ENCODE measurements at places on chromosomes 12 and 14.
A peak's percentile ranks its signal among the peaks of the same experiment; 100 is the strongest.

- DNase-seq: no peak
Observed at GRCh38 chr12:79674629-79675028, 16.1 kb downstream of the PAWR start.

- no peak for DNase-seq
Observed at GRCh38 chr12:75322464-75322863, 7.7 kb downstream of the CAPS2 start.

DNA sequence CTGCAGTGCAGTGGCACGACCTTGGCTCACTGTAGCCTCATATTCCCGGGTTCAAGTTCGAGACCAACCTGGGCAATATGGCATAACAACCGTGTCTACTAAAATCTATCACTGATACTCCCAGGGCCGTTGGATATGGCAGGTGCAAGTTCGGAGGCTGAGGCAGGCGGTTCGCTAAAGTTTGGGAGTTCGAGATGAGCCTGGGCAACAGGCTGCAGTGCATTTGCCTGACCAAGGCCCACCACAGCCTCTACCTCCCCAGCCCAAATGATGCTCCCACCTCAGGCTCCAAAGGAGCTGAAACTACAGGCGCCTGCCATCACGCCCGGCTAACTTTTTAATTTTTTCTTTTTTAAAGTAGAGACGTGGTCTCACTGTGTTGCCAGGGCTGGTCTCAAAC, 177.1 kb upstream of the ALG10B start:
- no peak for DNase-seq

GRCh38 chr12:131684015-131684725, 26.7 kb upstream of the SFSWAP start:
- no peak for DNase-seq

- no peak for DNase-seq
Observed at GRCh38 chr12:132021031-132021871, 71.5 kb downstream of the EP400 start.

DNA sequence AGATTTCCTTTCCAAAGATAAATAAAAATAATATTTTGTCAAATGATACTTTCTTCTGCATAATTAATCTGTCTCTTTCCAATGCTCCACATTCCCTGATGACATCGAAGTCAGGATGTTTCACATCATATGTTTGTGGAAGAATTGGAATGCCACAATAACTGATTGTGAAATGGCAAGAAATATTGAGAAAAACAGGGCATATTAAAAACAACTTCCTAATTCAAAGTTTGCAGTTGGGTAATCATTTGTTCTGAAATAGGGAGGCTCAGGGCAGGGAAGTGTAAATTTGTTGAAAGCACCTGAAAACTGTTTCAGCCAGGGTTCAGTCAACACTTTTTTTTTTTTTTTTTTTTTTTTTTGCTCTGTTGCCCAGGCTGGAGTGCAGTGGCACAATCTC, 50.7 kb downstream of the BCAT1 start:
- DNase-seq: peak; percentile 35

DNA sequence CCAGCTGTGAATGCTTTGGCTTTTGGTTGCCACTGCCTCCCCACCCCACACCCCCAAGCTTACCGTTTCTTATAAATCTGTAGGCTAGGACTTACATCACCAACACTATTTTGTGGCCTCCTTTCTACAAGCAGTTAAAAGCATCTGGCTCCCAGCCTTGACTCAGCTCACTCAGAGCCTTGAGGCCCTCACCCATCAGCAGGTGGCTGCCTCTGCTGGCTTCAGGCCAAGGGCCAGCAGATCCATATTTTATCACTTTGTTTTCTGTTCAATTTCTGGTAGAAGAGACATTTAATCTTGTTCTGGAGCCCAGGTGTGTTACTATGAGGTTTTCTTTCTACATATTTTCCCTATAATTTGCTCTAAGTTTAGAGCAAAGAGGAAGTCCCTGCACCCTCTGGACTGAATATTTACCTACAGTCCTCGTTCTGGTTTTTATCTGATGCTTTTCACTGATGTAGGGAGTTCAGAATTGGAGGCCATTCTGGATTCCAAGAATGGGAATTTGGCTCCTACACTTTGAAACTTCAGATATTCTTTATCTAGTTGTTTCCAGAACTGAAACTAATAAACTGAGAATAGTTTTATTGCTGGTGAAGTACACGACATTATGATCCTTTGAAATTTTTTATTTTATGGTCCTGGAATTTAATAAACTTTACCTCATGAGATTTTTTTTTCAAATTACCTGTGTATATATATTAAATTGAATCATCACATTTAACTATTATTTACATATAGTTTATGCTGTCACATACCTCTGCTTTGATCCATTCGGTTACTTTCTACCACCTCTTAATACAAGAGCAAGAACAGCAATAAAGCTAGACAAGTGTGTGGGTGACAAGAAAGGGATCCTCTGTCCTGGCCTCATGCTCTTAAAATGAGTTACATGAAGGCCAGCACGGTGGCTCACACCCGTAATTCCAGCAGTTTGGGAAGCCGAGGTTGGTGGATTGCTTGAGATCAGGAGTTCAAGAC, 22.2 kb downstream of the PLBD1 start:
- no peak for DNase-seq

- no peak for DNase-seq
Observed at GRCh38 chr12:88468581-88468980, 111.7 kb downstream of the KITLG start.

DNA sequence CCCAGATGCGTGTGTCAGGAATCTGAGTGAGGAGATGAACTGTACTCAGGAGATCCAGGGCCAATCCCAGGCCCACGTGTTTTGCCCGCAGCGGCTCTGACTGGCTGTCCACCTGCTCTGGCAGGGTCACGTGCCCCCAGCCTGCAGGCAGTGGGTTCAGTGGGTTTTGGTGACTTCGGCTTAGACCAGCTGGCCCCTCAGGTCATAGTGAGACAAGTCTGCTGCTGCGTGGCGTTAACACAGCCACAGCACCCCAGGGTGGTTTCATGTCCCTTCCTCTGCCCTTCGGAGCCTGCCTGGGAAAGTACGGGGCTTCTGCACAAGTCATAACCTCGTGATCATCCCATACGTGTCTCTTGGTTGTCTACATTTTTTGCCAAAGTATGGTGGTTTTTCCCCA, 2.6 kb downstream of the FBRSL1 start:
- no peak for DNase-seq
